Fibroblast of skin of left biceps (primary cell): ENCODE measurements at places on chromosomes 16 and 17.

DNA sequence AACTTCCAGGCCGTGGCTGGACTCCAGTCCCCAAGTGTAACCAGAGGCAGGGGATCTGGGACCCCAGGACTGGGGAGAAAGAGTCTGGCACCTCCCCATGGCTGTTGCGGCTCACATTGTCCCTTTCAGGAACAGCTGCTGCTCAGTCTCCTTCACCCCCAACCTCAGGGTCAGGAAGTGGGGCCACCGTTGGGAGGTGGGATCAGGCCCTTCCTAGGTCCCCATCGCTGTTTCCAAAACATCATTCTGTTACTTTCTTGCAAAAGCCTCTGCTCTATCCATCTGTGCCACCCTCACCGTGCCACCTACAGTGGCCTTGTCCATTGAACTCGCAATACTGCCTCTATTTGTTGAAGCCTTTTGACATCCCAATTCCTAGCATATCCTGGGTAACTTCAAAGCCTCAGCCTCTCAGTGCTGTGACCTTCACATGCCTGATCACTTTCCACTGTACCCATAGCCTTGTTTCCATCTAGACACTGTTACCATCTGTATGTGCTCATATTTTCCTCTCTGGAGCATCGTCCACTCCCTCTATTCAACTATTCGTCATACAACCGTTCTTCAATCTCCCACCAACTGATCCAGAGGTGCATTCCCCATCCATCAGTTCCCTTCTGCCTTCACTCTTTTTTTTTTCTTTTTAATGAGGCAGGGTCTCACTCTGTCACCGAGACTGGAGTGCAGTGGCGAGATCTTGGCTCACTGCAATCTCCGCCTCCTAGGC, 15.0 kb upstream of the SRCIN1 start:
- DNase-seq: no peak

DNA sequence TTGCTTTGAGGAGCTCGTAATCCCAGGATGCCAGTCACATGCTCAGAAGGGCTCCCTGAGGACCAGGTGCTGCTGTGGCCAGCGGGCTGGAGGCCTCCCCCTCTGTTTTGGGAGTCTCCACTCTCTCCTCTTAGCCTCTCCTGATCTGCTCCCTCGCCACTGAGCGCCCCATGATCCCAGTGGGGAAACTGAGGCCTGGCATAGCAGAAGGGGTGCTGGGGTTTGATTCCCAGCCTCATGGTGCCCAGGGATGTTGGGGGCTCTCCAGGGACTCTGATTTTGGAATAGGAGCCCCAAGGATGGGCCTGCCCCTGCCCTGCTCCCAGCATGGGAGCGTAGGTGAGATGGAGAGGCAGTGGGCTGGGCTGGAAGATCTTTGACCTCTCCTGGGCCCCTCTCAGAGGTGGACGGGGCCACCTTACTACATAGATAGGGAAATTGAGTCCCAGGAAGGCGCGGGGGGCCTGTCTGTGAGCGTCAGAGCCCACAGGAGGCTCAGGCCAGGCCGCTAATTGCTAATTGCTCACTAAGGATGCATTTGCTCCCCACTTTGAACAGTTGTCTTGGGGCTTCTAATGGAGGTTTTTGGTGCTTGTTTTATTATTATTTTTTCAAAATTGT, 525 bp upstream of the ADCY7 start:
- DNase-seq: no peak

DNA sequence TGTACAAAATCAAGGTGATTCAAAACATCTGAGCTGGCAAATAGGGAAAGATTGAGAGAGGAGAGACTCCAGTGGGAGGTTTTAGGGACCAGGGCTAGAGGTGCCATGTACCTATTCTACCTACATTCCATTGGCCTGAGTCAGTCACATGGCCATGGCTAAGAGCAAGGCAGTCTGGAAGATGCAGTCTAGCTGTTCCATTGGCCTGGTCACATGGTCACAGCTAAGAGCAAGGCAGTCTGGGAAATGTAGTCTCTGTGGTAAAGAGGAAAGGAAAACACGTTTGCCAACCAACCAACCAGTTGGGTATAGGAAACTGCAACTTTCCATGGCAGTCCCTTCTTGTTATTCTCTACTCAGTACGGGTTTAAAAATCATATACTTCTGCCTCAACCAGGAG, 369.1 kb downstream of the XYLT1 start:
- DNase-seq: no peak

GRCh38 chr17:64151016-64151368, 21.0 kb upstream of the ERN1 start:
- DNase-seq: no peak

DNA sequence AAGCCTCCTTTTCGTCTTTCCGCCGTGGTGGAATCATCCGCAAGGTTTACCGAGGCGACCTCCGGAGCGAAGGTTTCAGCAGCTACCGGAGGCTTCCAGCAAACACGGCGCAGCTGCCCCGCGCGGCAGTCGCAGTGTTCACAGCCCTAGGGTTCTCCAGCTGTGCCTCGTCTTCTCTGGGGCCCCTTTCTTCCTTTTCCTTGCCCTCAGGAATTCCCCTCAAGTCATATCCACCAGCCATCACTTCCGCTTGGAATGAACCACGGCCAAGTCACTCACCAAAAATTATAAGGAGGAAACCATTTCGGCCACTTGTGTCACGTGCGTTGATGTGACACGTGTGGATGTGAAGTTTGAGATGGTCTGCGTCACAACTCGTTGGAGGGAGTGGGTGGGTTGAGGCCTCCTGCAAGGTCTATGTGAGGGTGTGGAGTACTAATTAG, 636 bp upstream of the ERN1 start:
- DNase-seq: no peak

- DNase-seq: no peak
Measured at GRCh38 chr17:74015990-74016389, 187.5 kb upstream of the RPL38 start.

- DNase-seq: no peak
Measured at GRCh38 chr17:17042384-17042736, at the start of gene MPRIP. MPRIP (plus strand) TSS chr17:17042457; CDS start chr17:17042849, 392 bp downstream.

- no peak for DNase-seq
Measured at GRCh38 chr17:82110298-82110697, 12.3 kb upstream of the FASN start.

GRCh38 chr17:29787995-29788394, 142.0 kb downstream of the SSH2 start:
- DNase-seq: no peak

DNA sequence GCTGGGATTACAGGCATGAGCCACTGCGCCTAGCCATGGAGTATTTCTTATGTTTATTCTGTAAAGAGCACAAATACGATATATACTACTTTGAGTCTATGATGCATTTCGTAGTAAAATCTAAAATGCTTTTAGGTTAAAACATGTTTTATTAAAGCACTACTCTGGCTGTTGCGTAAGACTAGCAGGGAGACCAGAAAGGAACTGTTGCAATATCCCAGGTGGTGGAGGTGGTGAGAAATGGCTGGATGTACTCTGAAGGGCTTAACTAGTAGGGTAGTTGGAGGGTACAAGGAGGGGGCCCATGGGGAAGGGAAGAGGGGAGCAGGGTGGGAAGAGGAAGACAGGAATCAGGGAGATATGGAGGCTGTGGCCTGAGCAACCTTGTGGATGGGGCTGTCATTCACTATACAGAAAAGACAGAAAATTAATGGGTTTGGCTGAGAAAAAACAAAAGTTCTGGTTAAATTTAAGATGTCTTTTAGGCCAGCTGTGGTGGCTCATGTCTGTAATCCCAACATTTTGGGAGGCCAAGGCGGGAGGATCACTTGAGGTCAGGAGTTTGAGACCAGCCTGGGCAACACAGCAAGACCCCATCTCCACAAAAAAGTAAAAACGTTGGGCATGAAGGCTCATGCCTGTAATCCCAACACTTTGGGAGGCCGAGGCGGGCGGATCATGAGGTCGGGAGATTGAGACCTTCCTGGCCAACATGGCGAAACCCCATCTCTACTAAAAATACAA, 35.8 kb downstream of the ST3GAL2 start:
- no peak for DNase-seq

DNA sequence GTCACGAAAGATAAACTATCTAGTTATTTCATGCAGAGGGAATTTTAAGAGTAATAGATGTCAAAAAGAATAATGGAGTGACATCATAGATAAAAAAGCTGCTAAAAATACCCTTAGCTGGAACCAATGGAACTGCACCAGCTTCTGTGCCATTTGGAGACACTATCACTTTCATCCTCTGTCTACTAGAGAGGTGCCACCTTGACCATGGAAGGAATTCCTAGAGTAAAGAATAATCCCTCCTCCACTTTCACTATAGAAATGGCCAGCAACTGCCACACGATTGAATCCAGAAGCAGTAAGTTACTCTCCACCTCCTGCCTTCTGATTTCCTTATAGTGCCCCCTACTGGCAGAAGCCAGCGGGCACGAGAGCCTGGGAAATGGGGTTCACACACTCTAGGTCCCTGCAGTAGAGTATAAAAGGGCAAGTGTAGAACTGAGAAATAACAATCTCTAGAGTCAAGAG, 2.8 kb upstream of the ALDH3A2 start:
- no peak for DNase-seq

GRCh38 chr16:58507195-58507962, 7.4 kb downstream of the NDRG4 start:
- no peak for DNase-seq

GRCh38 chr16:2260250-2260649, 7.7 kb downstream of the RNPS1 start:
- DNase-seq: no peak

- DNase-seq: no peak
Measured at GRCh38 chr16:56932721-56933619, 1.0 kb downstream of the HERPUD1 start.

DNA sequence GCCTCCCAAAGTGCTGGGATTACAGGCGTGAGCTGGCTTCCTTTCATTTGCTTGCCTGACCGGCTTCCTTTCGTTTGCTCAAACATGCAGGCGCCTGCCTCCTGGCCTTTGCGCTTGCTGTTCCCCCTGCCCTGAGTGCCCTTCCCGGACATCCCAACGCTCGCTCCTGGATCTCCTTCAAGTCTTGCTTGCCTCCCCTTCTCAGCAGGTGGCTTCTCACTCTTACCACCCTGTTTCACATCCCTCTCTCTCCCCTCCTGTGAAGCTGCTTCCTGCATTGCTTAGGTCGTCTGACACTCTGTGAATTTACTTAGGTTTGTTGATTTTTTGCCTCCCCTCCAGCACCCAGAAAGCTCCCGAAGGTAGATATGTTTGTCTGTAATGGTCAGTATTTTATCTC, 25.6 kb upstream of the NDRG4 start:
- no peak for DNase-seq

GRCh38 chr16:75746359-75746758, 20.1 kb upstream of the CPHXL start:
- DNase-seq: no peak

DNA sequence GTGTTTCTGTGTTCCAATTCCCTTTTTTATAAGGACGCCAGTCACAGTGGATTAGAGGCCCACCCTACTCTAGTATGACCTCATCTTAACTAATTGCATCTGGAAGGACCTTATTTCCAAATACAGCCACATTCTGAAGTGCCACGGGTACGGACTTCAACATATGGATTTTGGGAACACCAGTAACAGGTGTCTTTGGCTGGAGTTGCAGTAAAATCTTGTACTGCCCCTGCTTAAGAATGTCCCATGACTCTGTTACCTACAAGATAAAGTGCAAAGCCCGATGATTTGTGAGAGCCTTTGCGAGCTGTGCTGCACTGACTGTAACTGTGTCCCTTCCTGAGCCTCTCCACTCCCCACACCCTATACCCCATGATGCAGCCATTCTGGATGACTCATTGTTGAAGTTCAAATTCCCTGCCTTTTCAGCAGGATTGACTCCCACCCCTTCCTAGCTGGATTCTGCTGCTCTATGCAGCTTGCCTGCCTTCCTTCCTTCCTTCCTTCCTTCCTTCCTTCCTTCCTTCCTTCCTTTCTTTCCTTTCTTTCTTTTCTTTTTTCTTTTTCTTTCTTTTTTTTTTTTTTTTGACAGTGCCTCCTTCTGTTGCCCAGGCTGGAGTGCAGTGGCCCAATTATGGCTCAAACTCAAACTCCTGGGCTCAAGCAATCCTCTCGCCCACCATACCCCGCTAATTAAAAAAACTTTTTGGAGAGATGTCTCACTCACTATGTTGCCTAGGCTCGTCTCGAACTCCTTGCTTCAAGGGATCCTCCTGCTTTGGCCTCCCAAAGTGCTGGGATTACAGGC, 2.1 kb downstream of the HCRT start:
- DNase-seq: no peak

GRCh38 chr17:17191346-17191792, 14.8 kb downstream of the PLD6 start:
- peak; percentile 28 for DNase-seq

GRCh38 chr16:48164907-48165715, 9.3 kb upstream of the ABCC12 start:
- DNase-seq: peak; percentile 36

GRCh38 chr17:74971842-74972106, 785 bp downstream of the HID1 start:
- no peak for DNase-seq

DNA sequence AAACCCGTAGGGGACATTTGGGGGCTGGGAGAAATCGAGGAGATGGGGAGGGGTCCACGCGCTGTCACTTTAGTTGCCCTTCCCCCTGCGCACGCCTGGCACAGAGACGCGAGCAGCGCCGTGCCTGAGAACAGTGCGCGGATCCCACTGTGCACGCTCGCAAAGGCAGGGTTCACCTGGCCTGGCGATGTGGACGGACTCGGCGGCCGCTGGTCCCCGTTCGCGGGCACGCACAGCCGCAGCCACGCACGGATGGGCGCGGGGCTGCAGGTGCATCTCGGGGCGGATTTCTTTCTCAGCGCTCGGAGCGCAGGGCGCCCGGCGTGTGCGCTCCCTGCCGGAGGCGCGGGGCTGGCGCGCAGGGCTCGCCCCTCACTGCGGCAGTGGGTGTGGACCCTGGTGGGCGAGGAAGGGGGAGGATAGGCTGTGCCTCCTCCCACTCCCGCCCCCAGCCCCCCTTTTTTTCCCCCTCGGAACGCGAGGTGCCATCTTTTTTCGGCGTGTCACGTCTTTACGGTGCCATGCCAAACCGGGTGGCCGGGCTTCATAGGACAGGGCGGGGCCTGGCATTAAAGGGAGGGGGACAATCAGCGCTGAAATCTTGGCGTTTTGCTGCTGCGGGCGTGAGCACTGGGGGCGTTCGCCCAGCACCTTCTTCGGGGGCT, 1.1 kb downstream of the MAPT start:
- DNase-seq: no peak

GRCh38 chr16:17037499-17037898, 433.3 kb downstream of the XYLT1 start:
- DNase-seq: no peak

- no peak for DNase-seq
Measured at GRCh38 chr17:68296217-68297191, 5.2 kb downstream of the ARSG start.

DNA sequence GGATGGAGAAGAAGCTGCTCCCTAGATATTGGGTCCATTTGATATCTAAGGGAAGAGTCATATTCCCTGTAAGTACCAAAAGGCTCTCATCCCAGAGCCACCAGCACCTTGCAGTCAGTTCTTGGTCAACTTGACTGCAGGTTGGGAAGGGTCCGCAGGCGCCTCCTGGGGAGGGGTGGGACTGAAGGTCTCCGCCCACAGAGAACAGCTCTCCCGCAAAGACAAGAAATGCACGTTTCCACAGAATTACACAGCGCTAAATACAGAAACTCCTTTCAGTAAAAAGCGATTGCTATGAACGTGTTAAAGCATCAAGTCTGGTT, 864 bp upstream of the CTCF start:
- no peak for DNase-seq
